ENCODE measurements at places on chromosomes 2 and 18.

DNA sequence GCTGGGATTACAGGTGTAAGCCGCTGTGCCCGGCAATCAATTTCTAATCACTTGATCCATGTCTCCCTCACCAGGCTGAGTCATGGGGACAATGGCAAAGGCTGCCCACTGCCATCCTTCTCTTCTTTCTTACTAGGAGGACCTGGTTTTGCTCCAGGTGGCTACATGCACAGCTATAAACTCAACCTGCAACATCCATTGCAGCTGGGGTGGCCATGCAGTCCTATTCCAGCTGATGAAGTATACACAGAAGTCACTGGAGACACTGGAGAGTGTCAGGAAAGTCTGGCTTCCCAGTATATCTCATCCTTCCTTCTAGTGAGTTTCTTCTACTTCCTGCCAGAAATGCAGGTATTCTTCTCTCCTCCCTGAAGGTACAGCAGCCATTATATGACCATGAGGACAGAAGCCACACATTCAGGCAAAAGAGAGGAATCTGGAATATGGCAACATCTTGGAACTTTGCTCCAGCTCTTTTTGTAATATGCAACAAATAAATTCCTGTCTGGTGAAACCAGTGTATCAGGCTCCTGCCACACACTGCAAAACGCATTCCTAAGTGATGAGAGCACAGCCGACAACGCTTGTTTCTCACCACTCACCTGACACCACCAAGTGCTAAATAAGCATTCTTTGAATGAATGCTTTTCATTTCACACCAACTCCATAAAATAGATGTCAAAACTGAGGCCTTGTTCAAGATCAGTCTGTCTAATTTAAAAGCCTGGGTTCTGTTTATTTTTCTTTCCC is 32.3 kb downstream of the SCTR start:
- no peak for DNase-seq

- no peak for DNase-seq
These were observed 64.6 kb downstream of the PLCL1 start for GRCh38 chr2:197869041-197869440.

- DNase-seq: peak; percentile 48
These were observed 35.3 kb downstream of the LRRFIP1 start for GRCh38 chr2:237662671-237663093.

GRCh38 chr2:3254442-3254941 is 123.1 kb downstream of the EIPR1 start:
- no peak for DNase-seq
